Activated T-helper 9 cell treated with anti-CD3 and anti-CD28 coated beads, Interleukin-2, amount 50 U/mL, for 16 hours (primary cell): ENCODE measurements at places on chromosomes 16 and 17.

DNA sequence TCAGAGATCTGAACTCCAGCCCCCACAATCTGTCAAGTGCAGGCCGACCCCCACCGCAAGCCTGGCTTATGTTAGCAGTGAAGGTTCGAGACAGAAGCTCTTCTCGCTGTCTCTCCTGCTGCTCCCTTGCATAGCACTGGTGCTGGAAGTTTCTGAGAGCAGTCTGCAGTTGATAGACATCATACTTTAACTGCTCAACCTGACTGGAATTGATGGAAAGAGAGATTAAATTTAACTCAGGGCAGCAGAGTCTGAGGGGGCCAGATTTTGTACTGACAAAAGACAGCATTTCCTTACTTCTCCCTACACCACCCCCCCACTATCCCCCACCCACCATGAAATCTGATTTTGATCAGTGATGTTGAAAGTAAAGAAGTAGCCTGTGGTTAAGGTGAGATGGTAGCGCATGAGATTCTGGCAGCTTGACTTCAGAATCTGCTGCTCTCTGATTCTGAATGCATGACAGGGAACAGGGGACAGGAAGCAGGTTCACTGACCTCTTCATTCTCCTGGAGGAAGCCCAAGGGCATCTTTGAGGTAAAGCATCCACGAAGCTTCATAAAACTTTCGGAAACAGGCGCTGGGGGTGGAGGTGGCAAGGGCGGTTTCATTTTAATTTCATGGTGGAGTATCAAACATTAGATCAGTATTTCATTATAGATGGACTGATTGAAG is 44.3 kb upstream of the TMEM97 start:
- no peak for DNase-seq

GRCh38 chr16:1790611-1791255 is 2.8 kb downstream of the IGFALS start:
- no peak for DNase-seq

DNA sequence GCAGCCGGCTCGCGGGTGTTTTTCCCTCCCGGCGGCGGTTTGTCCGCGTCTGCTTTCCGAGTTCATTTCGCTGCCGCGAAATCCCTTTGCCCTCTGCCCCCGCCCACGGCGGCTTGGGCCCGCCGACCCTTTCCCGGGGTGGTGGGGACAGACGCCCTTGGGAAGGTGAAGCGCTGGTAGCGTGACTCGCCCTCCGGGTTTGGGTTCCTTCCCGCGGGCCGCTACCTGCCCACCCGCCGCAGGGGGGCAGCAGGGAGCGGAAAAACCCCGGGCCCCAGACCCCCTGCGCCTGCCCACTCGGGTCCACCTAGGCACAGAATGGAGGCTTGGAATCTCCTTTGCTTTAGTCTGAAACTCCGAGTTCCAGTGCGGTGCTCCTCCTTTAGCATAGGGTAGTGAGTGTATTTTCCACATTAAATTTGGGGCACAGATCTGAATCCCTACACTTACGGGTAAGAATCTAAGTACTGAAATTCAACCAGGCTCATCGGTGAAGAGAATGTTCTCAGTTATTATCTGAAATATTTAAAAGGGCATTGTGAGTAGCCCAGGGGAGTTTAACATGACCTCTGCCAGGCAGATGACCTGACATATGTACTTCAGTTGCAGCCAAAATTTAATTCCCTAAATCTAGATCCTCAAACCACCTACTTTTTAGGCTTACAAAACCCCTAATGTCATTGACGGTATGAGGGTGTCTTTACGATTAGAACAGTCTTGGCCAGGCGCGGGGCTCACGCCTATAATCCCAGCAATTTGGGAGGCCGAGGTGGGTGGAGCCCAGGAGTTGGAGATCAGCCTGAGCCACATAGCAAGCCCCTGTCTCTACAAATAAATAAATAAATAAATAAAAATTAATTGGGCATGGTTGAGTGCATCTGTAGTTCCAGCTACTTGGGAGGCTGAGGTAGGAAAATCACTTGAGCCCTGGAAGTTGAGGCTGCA is 1.0 kb downstream of the NME2 start:
- peak; percentile 66 for DNase-seq

GRCh38 chr16:10835281-10835931 is 16.8 kb upstream of the TVP23A start:
- no peak for DNase-seq

DNA sequence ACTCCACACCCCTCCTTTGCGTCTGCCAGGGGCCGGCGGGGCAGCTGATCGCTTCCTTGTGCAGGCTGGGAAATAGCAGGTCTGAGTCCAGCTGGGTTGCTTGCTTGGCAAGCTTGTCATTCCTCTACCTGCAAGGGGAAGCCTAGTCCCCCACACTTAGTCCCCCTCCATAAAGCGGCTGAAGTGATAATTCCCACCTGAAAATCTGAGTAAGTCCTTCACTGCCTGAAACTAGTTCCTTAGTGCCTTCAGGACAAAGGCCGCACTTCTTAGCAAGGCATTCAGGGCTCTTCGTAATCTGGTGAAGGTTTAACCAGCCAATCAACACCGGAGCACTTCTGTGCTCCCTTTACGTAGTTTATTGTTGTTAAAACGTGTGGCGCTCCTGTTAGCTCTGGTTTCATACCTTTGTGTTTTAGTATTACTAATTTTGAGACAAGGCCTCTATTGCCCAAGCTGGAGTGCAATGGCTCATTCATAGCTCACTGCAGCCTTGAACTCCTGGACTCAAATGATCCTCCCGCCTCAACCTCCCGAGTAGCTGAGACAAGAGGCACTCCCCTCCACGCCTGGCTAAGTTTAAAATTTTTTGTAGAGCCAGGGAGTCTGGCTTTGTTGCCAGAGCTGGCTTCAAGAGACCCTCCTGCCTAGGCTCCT is 817 bp downstream of the PSKH1 start:
- DNase-seq: no peak
